ENCODE measurements at places on chromosomes 12 and 14. TPM values are rescaled to one million over a fixed set of nuclear protein-coding genes. Genes with fewer than 3 reads are reported as not detected.

The PLA2G1B gene
- 0.84 TPM for polyA plus RNA-seq

The PTPRR gene
- polyA plus RNA-seq: 0.68 TPM

The CLEC9A gene
- 0.26 TPM for polyA plus RNA-seq

The DYRK2 gene
- polyA plus RNA-seq: 29.7 TPM

The KRT81 gene
- 0.11 TPM for polyA plus RNA-seq

The GPR162 gene
- 36.0 TPM for polyA plus RNA-seq

The TMEM63C gene
- 2.6 TPM for polyA plus RNA-seq

The DPPA3 gene
- polyA plus RNA-seq: not detected

The PCK2 gene
- polyA plus RNA-seq: 40.0 TPM

All from renal pelvis (tissue), 12 donors.